Adipocyte (in vitro differentiated cells): ENCODE measurements at places on chromosomes 1 and 21.

DNA sequence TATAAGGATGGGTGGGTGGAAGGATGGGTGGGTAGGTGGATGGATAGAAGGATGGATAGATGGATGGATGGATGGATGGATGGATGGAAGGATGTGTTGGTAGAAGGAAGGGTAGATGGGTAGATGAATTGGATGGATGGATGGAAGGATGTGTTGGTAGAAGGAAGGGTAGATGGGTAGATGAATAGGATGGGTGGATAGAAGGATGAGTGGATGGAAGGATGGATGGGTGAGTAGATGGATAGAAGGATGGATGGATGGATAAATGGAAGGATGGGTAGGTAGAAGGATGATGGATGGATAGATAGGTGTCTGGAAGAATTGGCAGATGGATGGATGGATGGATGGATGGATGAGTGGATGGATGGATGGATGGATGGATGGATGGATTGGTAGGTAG lies 6.0 kb downstream of the MASP2 start:
- DNase-seq = no peak

- DNase-seq = no peak
Observed at GRCh38 chr1:183651612-183652011, 1.5 kb downstream of the APOBEC4 start.

- no peak for DNase-seq
Observed at GRCh38 chr1:116871779-116872146, 38.0 kb upstream of the PTGFRN start.

DNA sequence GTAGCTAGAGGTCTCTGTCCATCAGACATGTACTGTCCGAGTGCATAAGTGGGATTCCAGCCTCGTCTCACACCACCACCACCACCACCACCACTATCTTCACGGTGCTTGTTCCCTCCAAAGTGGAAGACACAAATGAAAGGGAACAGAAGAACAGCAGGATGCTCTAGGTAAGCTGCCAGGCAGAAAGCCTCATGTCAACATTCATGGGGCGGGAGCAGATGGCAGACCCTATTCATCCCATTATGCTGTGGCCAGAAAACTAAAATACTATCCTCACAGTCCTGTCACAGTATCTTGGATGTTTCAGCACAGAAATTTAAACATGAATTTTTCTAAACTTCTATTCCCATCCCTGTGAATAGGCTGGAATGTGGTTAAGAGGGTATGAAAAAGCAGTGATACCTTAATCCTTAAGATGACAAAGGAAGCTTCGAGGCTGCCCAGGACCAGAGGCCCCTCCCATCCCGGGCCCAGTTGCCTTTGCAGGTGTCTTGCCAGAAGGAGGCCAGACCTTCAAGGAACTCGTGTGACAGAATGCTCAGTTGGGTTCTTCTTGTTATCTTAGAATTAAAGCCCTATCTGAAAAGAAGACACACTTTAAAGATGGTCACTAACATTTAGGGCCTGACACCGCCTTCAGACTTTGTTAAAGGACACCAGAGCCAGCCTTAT lies 24.7 kb downstream of the APCS start:
- no peak for DNase-seq

DNA sequence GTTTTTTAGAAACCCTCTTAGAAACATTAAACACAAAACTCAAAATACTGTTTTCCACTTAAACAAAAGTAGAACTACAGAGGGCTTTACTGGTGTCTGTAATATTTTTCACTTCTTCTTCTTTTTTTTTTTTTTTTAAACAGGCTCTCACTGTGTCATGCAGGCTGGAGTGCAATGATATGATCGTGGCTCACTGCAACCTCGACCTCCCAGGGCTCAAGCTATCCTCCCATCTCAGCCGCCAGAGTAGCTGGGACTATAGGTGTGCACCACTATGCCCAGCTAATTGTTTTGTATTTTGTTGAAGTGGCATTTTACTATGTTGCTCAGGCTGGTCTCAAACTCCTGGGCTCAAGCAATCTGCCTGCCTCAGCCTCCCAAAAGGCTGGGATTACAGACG lies 194.8 kb downstream of the DAB1 start:
- DNase-seq = no peak

DNA sequence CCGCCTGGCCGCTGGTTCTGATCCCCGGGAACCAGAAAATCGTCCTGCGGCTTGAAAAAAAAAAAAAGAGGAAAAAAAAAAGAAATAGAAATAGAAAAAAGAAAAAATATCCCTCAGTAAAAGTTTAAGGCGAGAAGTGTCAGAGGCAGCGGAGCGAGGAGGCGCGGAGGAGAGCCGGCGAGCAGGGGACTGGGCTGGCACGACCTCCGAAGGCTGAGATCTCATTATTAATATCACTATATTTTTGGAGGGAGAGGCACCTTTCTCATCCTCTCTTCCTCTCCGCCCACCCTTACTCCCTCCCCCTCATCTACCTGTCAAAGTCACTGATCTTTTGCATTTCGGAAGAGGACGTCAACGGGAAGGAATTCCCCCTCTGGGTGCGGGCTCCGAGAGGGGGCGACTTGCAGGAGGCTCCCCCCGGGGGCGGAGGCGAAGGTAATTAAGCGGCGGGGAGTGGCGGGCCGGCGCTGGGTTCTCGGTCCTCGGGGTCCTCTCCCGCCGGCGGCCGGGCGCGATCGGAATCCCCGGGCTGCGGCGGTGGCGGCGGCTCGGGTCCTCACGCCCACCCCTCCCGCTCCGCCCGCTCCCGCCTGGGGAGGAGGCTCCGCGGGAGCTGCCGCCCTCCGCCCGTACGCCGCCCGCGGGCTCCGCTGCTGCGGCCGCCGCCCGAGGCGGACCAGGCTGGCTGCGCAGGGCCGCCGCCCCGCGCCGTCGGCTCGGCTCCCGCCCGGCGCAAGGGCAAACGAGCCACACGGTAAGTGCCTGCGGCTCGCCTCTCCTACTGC lies at the start of gene NTNG1:
Gene NTNG1, plus strand, starts transcription at position 337 of the 788 bp plus-strand sequence.
- DNase-seq = peak; percentile 56

DNA sequence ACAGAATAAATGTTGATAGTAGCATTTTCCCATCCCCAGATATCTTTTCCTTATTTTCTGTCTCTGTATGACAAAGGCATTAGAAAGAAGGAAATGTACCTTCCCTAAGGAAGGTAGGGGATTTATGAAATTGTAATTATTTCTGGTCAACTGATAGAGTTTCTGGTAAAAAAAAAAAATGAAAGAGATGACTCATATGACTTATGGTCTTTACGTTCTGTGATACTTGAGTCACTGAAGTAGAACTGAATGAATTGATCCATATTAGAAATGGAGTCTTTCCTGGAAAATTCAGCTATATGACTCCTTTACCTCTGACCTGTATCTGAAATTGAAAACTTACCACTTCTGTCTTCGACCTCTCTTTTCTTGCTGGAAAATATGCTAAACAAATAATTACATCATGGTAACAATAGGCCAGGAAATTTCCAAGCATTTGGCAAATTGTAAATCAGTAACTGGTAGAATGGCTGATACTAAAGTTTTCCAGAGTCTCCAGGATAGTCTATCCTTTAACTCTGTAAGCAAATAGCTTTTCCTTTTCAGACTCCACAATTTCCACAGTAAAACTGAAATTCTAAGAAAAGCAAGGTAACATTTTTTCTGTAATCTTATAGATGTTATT lies 364.3 kb upstream of the PTBP2 start:
- no peak for DNase-seq

DNA sequence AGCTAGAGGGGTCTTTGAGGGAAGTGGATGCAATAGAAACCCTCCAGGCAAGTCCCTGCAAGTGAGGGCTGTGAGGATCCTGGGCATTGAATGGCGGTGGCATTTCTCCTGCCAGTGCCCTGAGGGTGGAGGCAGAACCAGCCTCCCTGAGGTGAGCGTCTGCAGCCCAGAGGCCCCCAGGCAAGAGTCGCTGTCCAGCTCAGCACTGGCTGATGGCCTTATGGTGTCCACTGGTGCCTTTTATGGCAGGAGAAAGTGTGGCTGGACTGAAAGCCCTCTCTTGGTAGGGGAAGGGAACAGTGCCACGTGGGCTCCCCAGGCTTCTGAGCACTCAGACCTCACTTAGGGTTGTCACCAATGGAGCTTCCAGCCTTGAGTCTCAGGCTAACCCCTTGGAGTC lies 77.3 kb downstream of the SH3BGR start:
- peak; percentile 3 for DNase-seq

DNA sequence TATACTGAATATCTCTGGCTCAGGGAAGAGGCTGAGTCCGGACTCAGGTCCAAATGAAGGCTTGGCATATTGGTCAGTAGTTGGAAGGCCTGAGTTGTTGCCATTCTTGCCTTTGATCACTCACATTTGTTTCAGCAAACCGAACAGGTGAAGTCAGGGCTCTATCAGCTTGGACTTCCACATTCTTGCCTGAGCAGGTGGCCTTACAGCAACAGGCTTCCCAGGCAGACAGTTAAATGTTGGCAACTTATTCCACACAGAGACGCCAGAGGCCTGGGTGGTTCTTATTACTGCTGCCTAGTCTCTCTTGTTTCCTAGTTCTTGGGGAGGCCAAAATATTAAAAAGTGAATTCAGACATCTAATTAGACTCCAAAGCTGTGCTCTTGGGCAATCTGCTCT lies 36.6 kb downstream of the XCL2 start:
- DNase-seq = no peak

- DNase-seq = no peak
Observed at GRCh38 chr1:67491280-67491679, 61.1 kb upstream of the SERBP1 start.

DNA sequence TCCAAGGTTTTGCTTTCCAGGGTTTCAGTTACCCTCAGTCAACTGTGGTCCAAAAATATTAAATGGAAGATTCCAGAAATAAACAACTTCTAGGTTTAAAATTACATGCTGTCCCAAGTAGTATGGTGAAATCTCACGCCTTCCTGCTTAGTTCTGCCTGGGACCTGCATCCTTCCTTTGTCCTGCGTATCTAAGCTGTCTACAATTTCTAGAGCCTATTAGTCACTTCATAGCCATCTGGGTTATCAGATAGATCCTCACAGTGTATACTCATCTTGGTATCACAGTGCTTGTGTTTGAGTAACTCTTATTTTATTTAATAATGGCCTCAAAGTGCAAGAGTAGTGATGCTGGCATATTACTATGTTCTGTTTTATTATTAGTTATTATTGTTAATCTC lies 157.7 kb downstream of the ROR1 start:
- peak; percentile 35 for DNase-seq

GRCh38 chr21:41801321-41802197 lies 34.7 kb upstream of the RIPK4 start:
- DNase-seq = no peak

DNA sequence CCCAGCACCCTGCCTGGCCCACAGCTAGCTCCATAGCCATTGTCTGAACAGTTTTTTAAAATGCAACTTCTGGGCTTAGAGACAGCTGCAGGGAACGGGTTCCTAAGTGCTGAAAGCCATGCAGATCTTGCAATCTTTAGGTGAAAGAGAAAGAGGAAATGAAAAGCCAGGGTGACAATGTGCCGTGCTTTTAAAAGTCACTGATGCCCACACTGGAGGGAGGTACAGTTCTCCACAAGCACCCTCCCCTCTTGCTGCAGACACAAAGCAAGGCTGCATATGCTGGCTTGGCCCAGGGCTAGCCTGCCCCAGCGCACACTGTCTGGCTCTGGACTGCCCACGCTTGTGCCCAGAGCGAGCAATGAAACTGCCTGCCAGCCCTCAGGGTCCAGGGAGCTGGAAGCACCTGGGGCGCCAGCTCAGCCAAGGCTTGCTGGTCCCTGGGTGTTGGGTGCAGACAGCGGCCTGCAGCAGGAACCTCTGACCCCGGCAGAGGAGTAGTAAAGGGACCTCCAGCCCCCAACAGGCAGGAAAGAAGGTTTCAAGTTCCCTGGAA lies 70.4 kb downstream of the AJAP1 start:
- no peak for DNase-seq

DNA sequence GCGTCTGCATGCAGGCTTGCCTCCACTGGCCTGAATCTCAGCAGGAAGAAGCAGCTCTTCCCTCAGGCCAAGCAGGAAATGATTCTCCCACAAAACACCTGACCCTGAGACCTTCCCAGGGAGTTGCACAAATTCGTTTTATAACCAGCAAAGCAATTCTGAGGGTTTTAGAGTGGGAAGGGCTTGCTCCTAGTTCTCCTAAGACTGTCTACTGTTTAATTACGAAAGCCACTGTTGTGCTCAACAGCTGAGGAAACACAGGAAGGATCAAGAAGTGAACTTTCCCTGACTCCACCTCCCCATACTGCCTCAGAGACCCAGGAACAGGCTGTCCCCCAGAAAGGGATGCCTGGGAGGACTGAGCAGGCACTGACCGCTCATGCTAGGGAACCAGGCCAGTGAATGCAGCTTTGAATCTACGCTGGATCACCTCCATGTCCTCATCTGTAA lies 37.0 kb upstream of the PUM1 start:
- DNase-seq = peak; percentile 52

GRCh38 chr1:32380057-32380456 lies 14.2 kb downstream of the BSDC1 start:
- DNase-seq = no peak

GRCh38 chr1:115134231-115134630 lies 44.9 kb upstream of the TSPAN2 start:
- no peak for DNase-seq

GRCh38 chr21:45391743-45392572 lies 13.0 kb upstream of the COL18A1 start:
- no peak for DNase-seq

DNA sequence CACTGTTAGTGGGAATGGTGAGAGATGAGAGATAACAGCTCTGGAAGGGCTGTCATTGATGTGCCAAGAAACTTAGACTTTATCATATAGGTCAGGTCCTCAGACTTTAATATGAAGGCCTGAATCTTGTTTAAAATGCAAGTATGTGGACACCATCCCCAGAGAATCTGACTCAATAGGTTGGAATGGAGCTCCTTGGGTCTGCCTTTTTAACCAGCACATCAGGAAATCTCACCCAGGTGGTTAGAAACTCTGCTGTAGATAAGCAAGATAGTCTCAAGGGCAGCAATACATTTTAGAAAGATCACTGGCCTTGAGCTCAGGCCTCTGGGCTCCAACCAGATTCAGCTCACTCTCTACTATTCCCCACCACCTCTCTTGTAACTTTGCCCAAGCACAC lies 180.4 kb downstream of the SLC44A5 start:
- peak; percentile 4 for DNase-seq

DNA sequence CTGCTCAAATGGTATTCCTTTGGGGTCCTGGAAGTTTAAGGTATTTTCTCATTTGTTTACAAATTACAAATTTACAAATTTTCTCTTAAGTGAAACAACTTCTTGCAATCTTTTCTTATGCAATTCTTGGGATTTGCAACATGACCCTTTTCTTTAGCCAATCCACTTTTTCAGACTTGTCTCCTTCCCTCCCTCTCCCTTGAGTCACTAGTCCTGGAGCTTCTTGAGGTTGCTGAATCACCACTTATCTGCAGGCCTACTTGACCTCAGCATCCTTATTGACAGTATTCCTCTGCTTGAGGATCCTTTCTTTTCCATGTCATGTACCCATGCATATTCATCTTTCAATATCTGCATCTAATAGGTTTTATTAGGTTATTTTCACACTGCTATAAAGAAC lies 302.8 kb upstream of the ADAMTS5 start:
- DNase-seq = peak; percentile 75
